ENCODE measurements at places on chromosomes 6 and 20. TPM values are rescaled to one million over a fixed set of nuclear protein-coding genes. Genes with fewer than 3 reads are reported as not detected.

GRCh38 chr6:112851146-112851545, 504.0 kb downstream of the RFPL4B start:
- peak; percentile 53 for DNase-seq

DNA sequence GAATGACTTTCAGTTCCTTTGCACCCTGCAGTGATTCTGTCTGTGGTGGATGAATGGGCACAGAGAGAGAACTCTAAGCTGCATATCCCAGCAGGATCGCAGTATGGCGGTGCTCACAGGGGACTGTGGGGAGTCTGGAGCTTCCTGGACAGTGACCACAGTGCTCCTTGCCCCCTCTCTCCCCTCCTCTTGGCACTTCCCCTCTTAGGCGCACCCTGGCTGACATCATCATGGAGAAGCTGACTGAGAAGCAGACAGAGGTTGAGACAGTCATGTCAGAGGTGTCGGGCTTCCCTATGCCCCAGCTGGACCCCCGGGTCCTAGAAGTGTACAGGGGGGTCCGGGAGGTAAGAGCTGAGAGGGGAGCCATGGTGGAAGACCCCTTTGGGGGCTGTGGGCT, 8.6 kb downstream of the BYSL start:
- DNase-seq, result no peak

DNA sequence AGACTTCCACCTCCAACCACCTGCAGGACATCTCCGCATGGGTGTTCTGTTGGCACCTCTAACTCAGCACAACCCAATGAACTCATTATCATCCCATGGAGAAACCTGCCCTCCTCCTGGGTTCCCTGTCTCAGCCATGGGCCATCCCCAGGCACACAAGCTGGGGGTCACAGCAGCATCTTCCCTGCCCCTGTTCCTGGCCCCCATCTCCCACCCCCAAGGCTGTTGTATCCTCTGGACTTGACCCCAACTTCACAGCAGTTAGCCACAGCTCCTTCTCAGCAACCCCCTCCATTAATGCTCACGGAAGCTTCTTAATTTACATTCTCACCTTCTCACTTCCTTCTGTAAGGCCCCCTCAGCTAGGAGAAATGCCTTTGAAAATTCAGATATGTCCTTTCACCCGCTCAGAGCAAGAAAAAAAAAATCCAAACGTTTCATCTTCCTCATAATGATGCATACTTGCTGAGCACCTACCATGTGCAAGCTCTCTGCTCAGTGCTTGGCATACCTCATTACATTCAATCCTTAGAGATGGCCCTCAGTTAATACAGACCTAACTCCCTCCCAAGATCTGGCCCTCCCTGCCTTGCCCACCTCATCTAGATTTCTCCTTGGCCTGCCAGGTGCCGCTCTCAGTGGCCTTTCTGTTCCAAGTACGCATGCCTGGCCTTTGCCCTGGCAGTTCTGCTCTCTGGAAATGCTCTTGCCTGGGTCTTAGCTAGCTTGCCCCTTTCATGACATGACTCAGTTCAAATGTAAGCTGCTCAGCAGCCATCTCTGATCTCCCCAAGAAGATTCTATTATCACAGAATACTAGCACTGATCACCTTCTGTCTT, 2.5 kb upstream of the NELFCD start:
- no peak for DNase-seq

- no peak for DNase-seq
Observed at GRCh38 chr6:4352731-4353130, 217.4 kb upstream of the ECI2 start.

The ATP5F1E gene
- total RNA-seq, result 42.4 TPM

DNA sequence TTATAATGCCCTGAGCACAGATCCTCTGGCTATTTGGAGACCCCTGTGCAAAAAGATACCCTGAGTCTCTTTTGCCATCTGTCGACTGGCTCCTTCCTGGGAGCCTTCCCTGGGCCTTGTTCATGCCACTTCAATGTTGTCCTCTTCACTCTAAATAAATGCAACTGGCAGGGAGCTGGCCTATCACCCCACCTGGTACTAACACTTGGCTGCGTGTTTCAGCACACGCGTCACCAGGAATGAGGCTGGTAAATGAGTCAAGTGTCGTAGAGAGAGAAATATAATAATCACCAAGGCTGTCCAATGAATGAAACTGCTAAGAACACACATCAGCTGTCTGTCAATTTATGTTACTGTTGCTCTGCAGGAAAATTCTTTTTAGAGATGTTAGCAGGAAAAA, 374.6 kb upstream of the JARID2 start:
- no peak for DNase-seq

DNA sequence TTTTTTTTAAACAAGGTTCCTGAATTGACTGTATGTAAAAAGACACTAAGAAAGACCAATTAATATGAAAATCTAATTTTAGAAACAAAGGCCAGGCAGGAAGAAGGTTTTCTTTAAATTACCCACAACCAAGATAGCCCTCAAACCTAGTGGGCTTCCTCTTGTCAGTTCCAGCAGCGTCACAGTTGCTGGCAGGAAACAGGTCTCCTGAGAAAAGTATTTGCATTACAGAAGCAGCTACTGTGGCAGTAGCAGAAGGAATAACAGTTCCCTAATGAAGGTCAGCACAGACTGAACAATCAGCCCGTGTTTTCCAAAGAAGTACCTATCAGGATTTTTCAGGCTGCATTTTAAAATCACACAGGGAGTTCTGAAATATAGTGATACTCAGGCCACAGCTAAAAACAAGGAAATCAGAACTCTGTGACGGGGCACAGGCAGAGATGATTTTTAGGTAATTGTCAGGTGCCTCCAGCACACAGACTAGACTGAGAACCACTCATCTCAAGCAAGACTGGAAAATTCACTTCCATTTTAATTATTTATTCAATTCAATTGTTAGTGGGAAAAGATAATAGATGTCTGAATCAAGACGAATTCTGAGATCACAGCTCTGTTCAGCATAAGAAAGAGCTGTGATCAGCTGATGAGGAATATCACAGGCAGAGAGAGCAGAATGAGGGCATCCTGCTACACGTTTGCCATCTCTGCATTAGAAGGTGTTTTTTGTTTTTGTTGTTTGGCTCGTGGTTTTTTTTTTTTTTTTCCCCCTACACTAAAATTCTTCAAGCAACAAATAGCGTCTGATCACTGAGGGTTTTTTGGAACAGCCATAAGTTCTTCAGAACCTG, 230.5 kb upstream of the KHDRBS2 start:
- DNase-seq, result no peak

The ZSCAN16 gene
- 10.5 TPM for total RNA-seq

The CST7 gene
- total RNA-seq, result not detected

DNA sequence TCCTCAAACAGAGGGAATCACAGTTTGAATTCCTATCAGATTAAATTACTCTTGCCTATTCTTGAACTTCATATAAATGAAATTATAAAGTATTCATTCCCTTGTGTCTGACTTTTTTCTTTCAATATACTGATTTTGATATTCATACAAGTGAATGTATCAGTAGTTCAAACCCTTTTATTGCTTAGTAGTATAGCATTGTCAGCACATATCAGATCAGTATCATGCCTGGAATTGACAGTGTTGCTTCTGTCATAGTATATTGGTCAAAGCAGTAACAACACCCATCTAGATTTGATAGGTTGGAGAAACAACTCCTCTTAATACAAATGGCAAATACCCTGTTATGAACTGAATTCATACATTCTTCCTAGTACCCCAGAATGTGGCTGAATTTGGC, 89.1 kb upstream of the SLC35F1 start:
- DNase-seq, result no peak

DNA sequence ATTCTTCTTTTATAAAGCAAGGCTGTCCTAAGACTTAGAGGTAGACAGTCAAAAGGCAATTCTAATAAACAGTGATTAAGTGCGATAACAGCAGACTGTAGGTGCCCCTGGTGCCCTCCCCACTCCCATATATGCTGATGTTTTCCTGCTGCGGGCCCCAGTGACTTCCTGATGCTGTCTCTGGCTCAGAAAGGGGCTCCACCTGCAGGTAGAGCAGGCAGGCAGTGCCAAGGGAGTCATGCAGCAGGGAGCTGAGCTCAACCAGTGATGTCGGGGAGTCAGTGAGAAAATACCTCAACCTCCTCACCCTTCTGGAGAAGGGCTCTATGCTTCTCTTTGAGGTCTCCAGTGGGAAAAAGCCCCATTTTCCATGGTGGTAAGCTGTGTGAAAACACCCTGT, 126.7 kb upstream of the SSTR4 start:
- no peak for DNase-seq

- no peak for DNase-seq
Observed at GRCh38 chr6:170271771-170272314, 19.0 kb downstream of the DLL1 start.
